ENCODE measurements at places on chromosomes 2 and 18.

- DNase-seq: no peak
Observed at GRCh38 chr2:119064567-119064966, 94.0 kb downstream of the C1QL2 start.

GRCh38 chr2:45855374-45855773 lies 203.9 kb downstream of the PRKCE start:
- DNase-seq: no peak

DNA sequence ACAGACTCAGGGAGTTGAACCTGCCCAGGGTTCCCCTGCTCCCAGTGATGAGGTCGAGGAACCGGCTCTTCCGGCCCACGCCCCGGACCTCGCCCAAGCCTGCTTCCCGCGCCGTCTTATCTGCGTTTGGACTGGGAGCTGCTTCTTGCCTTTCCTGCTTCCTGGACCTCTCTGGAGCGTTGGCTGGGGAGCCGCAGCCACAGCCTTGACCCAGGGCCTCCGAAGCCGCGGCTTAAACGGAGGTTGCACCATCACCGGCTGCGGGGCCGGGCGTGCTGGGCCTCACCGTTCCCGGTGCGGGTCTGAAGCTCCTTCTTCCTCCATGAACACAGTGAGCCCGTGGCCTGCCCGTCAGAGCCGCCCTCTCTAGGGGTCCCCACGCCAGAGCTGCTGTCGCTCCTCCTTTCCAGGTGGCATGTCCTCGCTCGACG lies 13.3 kb downstream of the NTSR2 start:
- DNase-seq: peak; percentile 47

GRCh38 chr2:28654663-28655320 lies 96.8 kb upstream of the PPP1CB start:
- DNase-seq: no peak

GRCh38 chr2:128312411-128312810 lies 6.3 kb downstream of the HS6ST1 start:
- DNase-seq: no peak

GRCh38 chr2:9648821-9649220 lies 18.0 kb upstream of the YWHAQ start:
- DNase-seq: no peak

DNA sequence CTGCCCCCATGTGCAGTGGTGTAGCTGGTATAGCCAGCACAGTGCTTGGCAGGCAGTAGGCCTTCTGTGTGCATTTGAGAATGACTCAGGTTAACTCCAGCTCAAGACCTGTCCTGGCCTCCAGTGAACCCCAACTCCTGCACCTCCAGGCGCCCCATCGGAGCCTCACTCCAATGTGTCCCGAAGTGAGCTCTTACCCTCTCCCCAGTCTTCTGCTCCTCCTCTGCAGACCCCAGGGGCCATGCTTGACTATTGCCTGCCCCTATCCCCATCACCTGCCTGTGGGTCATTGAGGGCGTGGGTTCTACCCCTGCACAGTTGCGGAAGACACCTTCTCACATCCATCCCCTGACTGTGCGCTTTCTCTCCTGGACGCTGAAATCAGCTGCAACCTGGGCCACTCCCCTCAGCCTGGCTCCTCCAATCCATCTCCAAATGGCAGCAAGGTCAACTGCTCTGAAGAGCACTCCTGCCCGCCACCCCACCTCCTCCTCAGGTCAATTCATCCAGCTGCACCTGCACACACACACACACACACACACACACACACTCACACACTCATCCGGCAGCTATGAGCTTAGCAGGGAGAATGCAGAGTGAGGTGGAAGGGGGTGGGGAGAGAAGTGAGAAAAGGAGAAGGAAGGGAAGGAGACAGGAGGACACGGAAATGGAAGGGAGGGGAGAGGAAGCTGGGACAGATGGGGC lies 130.3 kb upstream of the GLI2 start:
- DNase-seq: no peak

- DNase-seq: no peak
Observed at GRCh38 chr18:8808001-8808400, 102.6 kb downstream of the MTCL1 start.

Measured in left cardiac atrium (tissue), 4 donors.